Fibroblast of skin of back (primary cell): ENCODE measurements at places on chromosomes 13 and 19.
A peak's percentile ranks its signal among the peaks of the same experiment; 100 is the strongest.

GRCh38 chr13:113443991-113444390 is 9.3 kb downstream of the ADPRHL1 start:
- DNase-seq: no peak

GRCh38 chr13:21957833-21958232 is 287.0 kb downstream of the FGF9 start:
- DNase-seq: peak; percentile 60

DNA sequence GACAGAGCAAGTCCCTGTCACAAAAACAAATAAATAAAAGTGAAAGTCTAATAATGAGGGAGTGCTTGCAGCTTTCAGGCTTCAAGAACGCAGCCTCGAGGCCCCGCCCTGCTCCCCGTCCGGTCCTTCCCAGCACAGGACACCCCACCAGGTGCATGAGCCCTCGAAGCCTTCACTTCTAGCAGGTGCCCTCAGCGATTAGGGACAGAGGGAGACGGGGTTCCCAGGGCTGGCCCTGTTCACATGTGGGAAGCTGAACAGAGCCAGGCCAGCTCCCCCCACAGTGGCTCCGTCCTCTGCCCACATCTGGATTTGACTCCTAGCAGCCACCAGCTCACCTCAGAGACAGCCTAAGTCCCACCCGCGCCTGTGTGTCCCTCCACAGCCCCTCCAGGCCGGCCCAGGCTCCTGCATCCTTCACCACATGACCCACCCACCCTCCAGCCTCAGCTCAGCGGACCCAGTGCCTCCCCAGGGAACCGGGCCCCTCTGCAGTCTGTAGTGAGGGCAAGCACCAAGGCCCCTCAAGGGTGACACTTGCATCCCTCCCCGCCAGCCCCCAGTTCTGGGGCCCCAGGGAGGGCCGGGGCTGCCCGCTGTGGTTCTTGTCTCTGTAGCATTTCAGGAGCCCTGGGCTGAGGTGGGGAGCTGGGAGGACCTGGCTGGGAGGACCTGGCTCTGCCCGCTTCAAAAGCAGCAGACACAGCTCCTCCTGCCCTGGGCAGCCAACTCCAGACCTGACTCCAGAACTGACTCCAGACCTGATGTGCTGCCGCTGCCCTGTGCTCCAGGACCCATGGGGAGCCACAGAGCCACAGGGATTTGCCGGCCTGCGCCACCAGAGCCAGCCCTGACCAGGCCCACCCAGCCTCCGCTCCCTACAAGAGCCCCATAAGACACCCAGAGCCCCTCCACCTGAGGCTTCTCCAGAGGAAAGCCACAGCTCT is 27.2 kb downstream of the GPX4 start:
- no peak for DNase-seq

DNA sequence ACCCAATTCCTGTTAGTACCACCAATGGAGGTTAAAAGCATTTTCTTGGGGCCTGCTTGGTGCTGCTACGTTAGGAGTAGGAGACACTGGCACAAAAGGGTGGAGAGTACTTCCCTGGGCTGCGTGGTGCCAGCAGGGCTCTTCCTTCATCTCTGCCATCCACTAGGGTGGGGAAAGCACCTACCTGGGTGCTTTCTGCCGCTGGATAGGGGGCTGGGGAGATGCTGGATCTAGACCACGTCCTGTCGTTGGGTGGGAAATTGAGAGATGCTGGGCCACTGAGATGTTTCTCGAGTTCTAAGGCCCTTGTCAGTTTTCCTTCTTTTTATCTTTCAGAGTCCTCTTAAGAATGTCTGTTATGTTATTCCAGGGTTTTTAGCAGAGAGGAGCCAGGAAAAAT is 6.7 kb upstream of the FCGBP start:
- no peak for DNase-seq

GRCh38 chr13:45897562-45897961 is 46.0 kb upstream of the SIAH3 start:
- no peak for DNase-seq

GRCh38 chr13:22468824-22469223 is 712.0 kb upstream of the SGCG start:
- no peak for DNase-seq

GRCh38 chr19:46069806-46070341 is 29.1 kb upstream of the IGFL4 start:
- DNase-seq: peak; percentile 87

GRCh38 chr19:51016798-51017683 is 2.5 kb downstream of the KLK10 start:
- DNase-seq: peak; percentile 15

- DNase-seq: no peak
Observed at GRCh38 chr19:5889288-5889971, 14.2 kb downstream of the NDUFA11 start.

DNA sequence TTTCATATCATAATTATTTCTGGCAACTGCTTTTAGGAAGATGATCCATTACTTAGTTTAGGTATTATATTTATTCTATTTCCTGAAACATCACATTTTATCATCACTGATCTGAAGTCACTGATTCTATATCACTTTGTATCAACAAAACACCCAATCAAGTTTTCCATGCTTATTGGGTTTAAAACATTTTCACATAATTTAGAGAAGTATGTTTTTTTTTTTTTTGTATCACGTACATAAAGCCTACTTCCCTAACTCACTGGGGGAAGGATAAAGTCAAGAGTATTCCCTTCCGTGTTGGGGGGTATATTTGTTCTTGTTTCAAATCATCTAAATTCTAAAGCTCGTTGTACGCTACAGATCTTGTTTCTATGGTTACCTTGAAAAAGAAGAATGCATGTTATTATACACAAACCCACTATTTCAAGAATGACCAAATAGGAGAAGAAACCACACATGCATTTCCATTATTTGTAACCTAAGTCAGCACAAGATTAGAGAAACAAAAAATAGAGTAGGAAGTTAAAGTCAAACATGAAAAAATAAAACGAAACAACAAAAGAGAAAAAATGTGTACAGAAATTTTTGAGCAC is 637.2 kb upstream of the MIR17HG start:
- DNase-seq: no peak

- DNase-seq: no peak
Observed at GRCh38 chr19:690203-690602, 5.0 kb downstream of the PRSS57 start.

- no peak for DNase-seq
Observed at GRCh38 chr13:93216122-93216521, 10.5 kb upstream of the GPC6 start.

- peak; percentile 43 for DNase-seq
Observed at GRCh38 chr19:5578097-5578846, 10.5 kb upstream of the TINCR start.

GRCh38 chr13:90443268-90443667 is 904.2 kb upstream of the MIR17HG start:
- DNase-seq: peak; percentile 36

- DNase-seq: no peak
Observed at GRCh38 chr13:80036845-80037504, 304.0 kb downstream of the SPRY2 start.

DNA sequence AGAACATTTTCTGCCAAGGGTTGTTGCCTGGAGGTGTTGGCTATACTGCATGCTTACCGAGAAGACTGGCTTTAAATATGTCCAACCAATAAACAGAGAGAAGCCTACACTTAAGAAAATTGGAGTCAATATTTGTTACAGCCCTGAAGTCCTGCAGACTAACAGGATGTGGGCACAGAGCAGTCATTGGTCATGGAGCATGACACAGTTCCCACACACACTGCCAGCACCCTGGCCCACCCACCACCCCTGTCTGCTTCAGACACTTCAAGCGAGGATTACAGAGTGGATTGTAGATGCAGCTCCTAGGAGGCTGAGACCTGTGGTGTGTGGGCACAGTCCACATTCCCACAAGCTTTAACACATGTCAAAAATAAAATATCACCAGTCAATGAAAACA is 21.0 kb upstream of the SERP2 start:
- peak; percentile 33 for DNase-seq

GRCh38 chr19:29708554-29709439 is 6.3 kb downstream of the C19orf12 start:
- no peak for DNase-seq

DNA sequence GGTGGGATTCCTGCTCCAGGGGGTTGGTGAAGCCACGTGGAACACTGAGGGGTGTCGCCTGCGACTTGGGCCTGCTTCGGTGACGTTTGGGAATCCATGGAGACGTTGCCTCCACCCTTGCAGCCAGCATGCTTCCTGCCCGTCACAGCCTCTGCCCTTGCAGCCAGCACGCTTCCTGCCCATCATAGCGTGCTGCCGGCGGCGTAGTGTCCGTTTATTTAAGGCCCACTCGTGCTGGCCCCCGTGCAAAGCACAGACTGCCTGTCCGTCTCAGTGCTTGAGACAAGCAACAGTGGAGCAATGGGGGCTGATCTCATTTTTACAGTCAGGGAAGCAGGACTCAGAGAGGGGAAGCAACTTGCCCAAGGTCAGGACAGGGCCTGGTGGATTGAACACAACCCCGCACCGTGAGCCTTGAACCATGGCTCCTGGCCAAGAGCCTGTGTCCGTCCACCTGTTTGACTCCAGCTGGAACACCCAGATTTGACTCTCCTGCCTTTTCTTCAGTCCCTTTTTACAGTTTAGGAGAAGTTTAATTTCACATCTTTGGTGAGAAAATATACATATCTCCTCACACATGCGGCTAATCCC is 149.6 kb downstream of the TEX29 start:
- DNase-seq: no peak

DNA sequence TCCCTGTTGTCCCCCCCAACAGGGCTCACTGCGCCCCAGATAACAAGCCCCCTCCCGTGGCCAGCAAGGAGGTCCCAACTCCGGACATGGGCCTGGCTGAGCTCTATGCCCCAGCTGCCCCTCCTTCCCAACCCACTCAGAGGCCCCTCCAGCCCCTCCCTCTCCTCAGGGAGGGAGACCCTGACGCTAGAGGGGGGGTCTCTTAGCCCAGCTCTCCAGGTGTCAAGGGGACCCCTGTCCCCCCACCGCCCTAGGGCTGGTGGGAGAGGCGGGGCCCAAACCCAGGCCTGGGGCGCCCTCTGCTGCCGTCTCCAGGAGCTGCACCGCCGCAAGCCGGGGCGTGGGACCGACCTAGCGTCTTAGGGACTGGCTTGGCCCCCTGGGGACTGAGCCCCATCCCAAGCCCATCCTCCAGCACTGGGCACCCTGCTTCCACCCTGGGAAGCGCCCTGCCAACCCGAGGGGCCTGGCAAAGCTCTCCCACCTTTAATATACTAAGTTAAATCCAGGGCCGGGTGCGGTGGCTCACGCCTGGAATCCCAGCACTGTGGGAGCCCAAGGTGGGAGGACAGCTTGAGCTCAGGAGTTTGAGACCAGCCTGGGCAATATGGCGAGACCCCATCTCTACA is 1.4 kb downstream of the GRIN3B start:
- DNase-seq: peak; percentile 27

- DNase-seq: peak; percentile 41
Observed at GRCh38 chr19:48393559-48394330, at the start of gene GRIN2D. TSS of gene GRIN2D (plus strand) at chr19:48393668. CDS start at chr19:48398393, 4,725 bp downstream.

DNA sequence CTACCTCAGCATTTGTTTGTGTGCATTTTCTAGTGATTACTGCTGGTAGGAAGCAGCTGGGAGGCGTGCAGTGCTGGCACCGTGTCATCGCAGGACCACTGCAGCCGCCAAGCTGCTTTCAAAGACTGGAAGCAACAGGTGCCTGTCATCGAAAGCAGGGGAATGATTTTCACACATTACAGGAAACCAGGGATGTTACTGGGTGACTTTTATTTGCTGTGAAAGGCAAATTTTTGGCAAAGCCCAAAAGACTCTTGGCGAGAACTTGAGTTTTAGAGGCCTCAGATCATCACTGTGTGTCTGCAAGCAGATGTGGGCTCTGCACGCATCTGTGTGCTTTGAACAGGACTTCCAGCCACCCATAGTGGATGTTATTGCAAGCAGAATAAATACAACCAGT is 176.4 kb downstream of the FLT1 start:
- no peak for DNase-seq

GRCh38 chr13:109836629-109837607 is 50.5 kb upstream of the IRS2 start:
- no peak for DNase-seq

DNA sequence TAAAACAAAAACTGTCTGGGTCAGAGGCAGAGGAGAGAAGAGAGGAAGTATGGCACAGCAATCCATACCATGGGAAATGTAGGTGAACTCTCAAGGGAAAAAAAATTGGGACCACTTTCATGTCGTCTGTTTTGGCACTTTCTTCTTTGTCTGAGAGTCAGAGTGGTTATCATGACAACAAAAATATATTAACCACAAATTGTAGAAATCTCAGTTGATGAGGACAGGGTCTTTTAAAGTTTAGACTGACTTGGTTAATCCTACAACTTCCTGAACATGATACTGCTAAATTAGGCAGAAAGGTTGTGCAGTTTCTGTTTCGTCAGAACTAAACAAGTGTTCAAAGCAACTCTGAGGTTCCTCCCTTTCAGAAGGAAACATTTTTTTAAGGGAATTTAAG is 15.2 kb downstream of the KLF5 start:
- DNase-seq: no peak

- DNase-seq: no peak
Observed at GRCh38 chr19:38093587-38093986, 130.4 kb downstream of the DPF1 start.

- DNase-seq: no peak
Observed at GRCh38 chr13:80469105-80469852, 128.4 kb upstream of the SPRY2 start.

GRCh38 chr19:7263521-7263920 is 30.7 kb downstream of the INSR start:
- DNase-seq: no peak

- peak; percentile 47 for DNase-seq
Observed at GRCh38 chr19:19461671-19462622, 53.4 kb downstream of the TSSK6 start.

DNA sequence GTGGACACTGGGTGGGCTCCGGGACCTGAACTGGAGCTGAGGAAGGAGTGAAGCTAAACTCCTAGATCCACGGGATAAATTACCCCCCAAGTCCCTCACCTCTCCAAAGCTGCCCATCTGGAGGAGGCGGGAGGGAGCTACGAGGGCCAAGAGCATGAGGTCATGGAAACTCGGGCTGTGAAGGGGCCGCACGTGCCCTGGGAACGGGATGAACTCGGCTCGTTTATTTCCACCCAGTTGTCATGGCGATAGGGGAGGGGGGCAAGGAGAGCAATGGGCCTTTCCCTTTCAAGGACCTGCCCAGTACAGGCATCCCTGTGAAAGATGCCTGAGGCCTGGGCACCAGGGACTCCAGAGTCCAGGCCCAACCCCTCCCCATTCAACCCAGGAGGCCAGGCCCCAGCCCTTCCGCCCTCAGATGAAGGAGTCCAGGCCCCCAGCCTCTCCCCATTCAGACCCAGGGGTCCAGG is 3.8 kb downstream of the PPP1R12C start:
- DNase-seq: peak; percentile 84

- DNase-seq: no peak
Observed at GRCh38 chr13:71540098-71540497, 326.9 kb downstream of the DACH1 start.

GRCh38 chr13:85828094-85828684 is 29.0 kb upstream of the SLITRK6 start:
- peak; percentile 24 for DNase-seq

GRCh38 chr13:113775451-113776145 is 16.6 kb downstream of the TMEM255B start:
- no peak for DNase-seq

DNA sequence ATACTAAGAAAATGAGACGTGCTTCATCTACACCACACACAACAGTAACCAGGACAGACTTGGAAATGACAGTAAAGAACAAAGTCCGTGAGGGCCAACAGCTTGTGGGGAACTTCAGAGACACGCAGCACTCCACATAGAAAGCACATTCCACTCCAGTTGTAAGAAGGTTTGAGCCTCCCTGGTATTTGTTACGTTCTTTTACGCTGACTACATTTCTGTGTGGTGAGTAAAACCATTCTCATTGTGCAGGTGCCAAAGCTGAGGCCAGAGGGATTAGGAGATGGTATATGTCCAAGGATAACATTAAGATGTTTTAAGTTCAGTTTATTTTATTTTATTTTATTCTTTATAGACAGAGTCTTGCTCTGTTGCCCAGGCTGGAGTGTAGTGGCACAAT is 1189.9 kb downstream of the UQCRFS1 start:
- peak; percentile 59 for DNase-seq
